Esophagus squamous epithelium (tissue), 5 donors: ENCODE measurements at places on chromosomes 5 and 9. TPM values are rescaled to one million over a fixed set of nuclear protein-coding genes. Genes with fewer than 3 reads are reported as not detected.

DNA sequence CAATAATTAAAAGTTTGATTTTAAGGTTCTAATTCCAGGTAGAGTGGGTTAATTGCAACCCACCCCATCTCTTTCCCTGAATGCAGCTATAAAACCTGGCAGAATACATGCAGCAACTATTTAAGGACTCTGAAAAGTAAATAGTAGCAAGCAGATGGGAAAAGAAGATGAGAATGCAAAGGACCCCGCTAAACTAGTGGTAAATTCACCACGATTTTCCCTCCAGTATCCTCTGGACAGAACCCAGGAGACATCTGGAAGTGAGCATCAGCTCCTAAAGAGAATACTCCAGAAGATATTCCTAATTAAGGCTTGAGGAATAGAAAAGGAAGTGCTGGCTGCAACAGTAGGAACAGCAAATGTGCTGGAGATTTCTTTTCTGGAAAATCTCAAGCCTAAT is 170.9 kb downstream of the FRMD3 start:
- no peaks in the 10 kb centered on the region for H3K27me3 ChIP-seq
- H3K36me3 ChIP-seq = no peaks in the 10 kb centered on the region
- no peaks in the 10 kb centered on the region for H3K4me1 ChIP-seq
- no peak overlapping the region for H3K4me3 ChIP-seq

DNA sequence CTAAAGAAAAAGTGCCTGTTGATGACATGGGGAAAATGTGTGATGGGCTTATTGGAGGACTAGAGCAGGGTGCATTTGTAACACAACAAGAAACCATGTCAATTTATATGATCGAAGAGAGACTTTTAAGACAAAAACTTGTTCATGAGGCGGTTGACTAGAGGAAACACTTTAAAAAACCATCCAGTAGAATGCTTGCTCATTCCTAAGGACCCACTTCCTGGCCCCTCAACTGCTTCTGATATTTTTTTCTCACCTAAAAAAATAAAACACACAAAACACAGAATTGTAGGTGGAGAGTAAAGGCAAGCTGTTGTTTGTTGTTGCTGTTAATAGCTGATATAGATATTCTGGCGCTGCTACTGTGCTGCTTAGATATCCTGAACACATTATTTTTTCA is 50.6 kb downstream of the SPIN1 start:
- no peaks in the 10 kb centered on the region for H3K27me3 ChIP-seq
- no peak for DNase-seq
- H3K36me3 ChIP-seq = peaks cover 50% of the 10 kb centered on the region
- no peak overlapping the region for H3K27ac ChIP-seq
- H3K4me3 ChIP-seq = no peak overlapping the region
- H3K4me1 ChIP-seq = no peaks in the 10 kb centered on the region

Gene PCDHGA1
- total RNA-seq = 0.29 TPM

Gene SV2C
- 0.04 TPM for total RNA-seq

Gene PARP8
- 25.2 TPM for total RNA-seq
